ENCODE measurements at places on chromosomes 16 and 17.

DNA sequence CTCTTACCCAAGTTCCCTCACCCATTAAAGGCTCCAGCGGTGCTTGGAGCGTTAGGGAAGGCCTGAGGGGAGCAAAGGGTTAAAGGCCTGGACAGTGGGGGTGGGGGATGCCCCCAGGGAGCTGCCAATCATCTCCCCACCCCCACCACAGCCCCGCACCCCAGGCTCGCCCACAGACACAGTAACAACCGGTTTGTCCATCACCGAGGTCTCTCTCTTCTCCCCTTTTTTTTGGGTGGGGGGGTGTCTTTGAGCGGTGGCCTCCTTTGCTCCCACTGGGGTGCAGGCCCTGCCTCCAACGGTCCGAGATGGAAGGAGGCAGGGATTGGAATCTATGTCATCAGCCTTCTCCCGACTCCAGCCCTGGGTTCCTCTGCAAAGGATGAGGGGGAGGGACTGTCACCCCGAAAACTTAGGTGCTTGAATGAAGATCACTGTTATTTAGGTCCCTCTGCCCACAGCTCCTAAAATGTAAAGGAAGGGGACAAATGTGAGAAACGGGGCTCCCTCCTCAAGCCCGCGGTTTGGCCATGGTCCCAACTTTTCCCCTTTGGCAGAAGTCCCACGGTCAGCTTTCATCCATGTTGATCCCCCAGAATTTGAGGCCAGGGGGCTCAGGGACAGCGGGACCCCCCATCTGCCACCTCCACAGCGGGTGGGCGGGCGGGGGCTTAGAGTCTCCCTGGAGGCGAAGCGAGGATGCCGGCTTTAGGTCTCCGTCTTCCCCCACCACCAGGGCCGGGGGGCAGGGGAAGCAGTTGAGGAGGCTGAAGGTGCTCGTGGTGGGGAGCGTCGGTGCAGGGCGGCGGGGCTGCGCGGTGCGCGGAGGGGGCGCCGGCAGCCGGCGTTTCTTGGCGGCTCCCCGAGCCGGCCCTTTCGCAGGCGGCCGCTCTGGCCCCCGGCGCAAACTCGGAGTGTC lies 1.7 kb downstream of the EPOP start:
- DNase-seq = no peak

- no peak for DNase-seq
These were observed at the start of gene PVALEF for GRCh38 chr17:81165246-81166032. Gene PVALEF, plus strand, starts transcription at chr17:81165507. Its CDS starts 15,720 bp downstream, at chr17:81181227.

- DNase-seq = no peak
These were observed 54.0 kb downstream of the TMEM132E start for GRCh38 chr17:34633351-34633750.

GRCh38 chr17:6492892-6493674 lies 48.8 kb downstream of the PIMREG start:
- DNase-seq = no peak

GRCh38 chr16:85149776-85150175 lies 37.5 kb upstream of the CIBAR2 start:
- no peak for DNase-seq

DNA sequence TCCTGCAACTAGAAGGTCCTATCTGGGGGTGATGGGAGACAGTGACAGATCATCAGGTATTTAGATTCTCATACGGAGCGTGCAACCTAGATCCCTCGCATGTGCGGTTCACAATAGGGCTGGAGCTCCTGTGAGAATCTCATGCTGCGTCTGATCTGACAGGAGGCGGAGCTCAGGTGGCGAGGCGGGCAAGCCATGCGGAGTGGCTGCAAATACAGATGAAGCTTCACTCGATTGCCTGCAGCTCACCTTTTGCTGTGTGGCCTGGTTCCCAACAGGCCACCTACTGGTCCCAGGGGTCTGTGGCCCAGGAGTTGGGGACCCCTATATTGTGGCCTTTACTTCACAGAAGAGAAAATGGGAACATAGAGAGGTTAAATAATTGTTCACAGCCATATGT lies 200.4 kb downstream of the IRF8 start:
- DNase-seq = no peak

- no peak for DNase-seq
These were observed 13.3 kb downstream of the IRX5 start for GRCh38 chr16:54944002-54944401.

- DNase-seq = no peak
These were observed 95.2 kb upstream of the SEC14L1 start for GRCh38 chr17:77045441-77046041.

GRCh38 chr17:2926019-2926650 lies 129.9 kb downstream of the RAP1GAP2 start:
- no peak for DNase-seq

GRCh38 chr17:10316801-10317542 lies 55.8 kb downstream of the MYH13 start:
- DNase-seq = peak; percentile 11

- DNase-seq = no peak
These were observed 1.3 kb upstream of the MPG start for GRCh38 chr16:76535-77272.

DNA sequence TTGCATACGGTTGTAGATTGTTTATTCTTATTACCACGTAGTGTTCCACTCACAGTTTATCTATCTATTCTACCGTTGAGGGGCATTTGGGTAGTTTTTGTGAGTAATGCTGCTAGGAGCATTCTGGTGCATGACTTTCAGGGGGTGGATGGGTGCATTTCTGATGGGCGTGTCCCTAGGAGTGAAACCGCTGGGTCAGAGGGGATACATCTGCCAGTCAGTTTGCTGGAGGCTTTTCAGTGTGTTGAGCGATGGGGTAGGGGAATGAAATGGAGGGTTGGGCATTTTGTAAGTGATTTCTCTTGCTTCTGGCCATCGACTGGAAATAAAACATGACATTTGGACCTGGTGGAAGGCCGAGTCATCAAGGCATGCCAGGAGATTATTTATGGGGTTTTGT lies 17.0 kb upstream of the IRX3 start:
- no peak for DNase-seq

GRCh38 chr16:19294156-19294649 lies 8.7 kb downstream of the CLEC19A start:
- no peak for DNase-seq

- DNase-seq = peak; percentile 75
These were observed 7.7 kb downstream of the CORO6 start for GRCh38 chr17:29615048-29615385.

- no peak for DNase-seq
These were observed 79.3 kb upstream of the HSBP1 start for GRCh38 chr16:83728492-83728891.

- no peak for DNase-seq
These were observed 20.1 kb downstream of the PLD6 start for GRCh38 chr17:17186051-17186450.
